Effector memory CD4-positive, alpha-beta T cell (primary cell): ENCODE measurements at places on chromosomes 4 and X.

GRCh38 chr4:29240641-29241040, 1479.5 kb upstream of the PCDH7 start:
- DNase-seq = no peak

DNA sequence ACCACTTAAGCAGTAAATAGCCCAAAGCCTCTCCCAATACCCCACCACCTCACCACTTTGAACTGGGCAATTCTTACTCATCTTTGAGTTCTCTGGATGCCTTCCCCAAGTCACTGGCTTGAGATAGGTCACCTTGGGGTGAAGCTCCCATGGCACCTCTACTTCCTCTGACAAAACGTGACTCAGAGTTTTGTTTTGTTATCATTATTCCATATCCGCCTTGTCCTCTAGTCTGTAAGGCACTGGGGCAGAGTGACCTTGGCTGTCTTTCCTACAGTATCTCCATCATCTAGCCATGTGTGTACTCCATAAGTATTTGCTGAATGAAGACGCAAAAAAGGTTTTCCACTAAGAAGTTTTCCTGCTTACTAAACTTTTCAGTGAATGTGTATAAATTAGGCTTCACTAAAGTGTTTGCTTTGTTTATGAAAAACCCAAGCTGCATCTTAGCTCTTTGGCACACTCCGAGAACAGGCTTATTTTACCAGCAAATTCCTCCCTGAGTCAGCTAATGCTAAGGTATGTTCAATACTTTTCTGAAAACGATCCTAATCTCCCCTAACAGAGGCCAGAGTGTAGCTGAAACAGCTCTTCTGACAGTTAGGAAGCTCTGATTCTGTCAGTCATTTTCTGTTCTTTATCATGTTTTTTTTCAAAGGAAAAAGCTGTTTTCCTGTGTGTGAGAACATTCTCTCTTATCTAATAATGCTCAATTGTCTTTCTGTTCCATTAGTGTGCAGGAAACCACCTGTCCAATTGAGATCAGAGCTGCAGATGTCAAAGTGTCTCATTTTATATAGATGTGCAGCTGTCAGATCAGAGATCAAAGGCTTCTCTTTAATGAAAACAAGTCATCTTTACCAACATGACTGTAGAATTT, 30.2 kb upstream of the TSPAN5 start:
- DNase-seq = no peak

DNA sequence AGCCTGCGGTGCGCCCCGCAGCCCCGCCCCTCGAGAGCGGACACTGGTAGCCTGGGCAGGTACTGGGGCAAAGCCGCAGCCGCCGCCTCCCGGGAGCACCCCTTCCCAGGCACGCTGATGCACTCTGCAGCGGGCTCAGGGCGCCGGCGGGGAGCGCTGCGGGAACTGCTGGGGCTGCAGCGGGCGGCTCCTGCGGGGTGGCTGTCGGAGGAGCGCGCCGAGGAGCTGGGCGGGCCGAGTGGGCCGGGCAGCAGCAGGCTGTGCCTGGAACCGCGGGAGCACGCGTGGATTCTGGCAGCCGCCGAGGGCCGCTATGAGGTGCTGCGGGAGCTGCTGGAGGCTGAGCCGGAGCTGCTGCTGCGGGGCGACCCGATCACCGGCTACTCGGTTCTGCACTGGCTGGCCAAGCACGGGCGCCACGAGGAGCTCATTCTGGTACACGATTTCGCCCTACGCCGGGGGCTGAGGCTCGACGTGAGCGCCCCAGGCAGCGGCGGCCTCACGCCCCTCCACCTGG, 401 bp downstream of the SOWAHD start:
- DNase-seq = peak; percentile 29

DNA sequence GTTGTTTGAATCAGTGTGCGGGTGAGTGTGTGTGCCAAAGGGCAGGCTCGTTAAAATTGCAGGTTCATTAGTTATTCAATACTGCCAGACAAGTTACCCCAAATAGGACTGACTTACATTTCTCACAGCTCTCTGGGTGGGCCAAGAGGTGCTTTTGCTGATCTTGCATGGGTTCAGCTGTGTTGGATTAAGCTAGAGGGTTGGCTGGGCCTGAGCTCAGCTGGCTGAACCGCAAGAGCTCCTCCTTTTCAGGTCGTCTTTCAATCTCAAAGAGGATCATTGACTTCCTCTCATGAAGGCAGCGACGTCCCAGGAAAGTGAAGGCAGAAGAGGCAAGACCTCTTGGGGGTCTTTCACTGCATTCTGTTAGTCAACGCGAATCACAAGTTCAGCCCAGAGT, 343.3 kb upstream of the FRG1 start:
- DNase-seq = no peak

GRCh38 chrX:38138157-38138891, 82.3 kb downstream of the SRPX start:
- no peak for DNase-seq

DNA sequence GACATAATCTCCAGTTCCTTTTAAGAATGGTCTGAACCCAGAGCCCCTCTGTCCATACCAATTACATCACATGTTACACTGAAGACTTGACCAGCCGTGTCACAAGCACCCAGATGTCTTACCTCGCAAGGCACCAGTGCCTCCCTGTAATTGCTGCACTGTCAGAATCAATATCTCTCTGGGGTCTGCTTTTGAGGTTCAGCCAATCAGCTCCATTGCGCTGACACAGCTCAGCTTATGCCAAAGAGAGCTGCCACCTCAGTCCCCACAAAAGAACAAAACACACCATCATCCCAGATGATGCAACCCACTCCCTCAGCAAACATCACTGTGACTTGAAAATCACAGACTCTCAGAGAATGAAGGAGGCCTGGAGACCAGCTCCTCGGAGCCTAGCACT, 82.5 kb upstream of the SORBS2 start:
- DNase-seq = no peak

DNA sequence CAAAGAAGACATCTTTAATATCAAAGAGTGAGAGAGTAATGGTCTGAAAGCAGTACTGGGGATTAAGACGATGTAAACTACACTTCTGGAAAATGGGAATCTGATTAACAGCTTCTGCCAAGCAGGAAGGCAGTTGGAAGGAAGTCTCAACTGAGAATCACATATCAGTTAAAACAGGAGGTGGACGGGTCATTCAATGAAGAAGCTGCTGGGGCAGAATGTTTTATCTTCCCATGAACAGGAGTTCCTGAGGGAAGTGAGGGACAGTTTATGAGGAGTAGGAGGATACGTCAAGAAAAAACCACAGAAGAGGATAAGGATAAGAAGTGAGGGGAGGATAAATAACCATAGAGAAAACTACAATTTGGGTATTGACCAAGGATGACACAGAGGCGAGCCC, 38.7 kb upstream of the MAGEA10 start:
- DNase-seq = no peak

DNA sequence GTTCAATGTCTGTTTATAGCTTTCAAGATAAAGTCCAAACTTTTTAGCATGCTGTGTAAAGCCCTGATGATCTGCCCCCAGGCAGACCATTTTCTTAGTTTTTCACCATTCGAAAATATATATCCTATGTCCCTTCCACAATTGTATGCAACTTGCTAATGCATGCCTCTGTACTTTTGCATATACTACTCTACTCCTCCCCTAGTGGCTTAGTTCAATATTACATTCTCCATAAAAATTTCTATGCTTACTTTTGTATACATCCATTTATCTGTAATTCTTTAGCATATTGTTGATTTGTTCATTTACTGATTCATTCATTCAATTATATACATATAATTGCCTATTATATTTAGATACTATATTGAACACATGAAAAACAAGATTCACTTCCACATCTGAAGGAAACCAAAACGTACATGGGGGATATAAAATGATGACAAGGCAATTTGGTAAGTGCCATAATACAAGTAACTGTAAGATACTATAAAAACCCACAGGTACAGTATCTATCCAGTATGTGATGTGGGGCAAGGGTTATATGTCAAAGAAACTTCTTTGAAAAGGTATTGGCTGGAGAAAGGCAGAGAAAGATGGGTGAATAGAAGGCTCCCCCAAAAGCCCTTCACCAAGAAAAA, 902.5 kb downstream of the FAM133A start:
- DNase-seq = no peak

DNA sequence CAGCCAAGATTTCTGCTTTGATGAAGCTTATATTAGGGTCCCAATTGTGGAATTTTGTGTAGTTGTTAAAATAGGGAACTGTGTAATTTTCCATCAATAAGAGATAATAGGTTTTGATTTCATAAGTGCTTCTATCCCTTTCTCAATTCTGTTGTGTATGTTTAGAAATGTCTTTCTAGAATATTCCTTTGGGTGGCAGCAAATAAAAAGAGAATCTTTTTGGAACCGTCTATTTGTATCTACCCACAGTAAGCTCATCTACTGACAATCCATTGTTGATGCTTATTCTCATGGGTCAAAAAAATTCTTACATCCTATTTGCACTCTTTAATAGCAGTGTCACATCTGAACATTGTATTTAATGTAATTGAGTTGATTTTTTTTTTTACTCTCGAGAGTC, 61.7 kb downstream of the TMA16 start:
- no peak for DNase-seq

DNA sequence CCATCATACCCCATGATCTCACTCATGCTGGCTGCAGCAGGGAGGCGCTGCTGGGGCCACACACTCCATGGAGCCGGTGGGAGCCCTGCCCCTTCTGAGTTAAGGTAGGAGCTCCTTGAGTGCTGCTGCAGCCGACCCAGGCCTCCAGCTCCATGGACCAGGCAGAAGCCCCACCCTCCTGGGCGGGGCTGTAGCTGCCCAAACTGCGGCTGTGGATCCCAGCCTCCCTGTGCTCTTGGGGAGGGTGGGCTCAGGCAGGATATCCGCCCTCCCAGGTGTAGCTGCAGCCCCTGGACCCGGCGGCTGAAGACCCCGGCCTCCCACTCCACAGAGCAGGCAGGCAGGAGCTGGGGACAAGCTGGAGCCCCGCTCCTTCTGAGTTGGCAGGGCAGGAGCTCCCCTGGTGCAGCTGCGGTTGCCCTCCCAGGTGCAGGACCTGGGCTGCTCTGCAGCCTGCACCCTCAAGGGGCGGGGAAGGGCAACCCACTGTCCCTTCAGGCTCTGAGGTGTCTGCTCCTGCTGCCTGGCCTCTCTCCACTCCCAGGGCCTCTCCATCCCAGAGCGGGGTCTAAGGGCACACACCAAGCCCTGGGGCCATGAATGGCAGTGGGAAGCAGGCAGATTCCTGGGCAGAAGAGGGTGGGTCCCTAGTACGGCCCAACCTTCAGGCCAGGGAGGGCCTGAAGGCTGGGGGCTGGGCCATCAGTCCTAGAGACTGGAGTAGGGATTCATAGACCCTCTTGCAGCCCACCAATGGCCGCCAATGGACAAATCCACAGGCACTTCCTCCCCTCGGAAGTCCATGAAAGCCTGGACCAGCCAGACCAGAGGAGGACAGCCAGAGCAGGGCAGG, 466.1 kb downstream of the DTHD1 start:
- no peak for DNase-seq

DNA sequence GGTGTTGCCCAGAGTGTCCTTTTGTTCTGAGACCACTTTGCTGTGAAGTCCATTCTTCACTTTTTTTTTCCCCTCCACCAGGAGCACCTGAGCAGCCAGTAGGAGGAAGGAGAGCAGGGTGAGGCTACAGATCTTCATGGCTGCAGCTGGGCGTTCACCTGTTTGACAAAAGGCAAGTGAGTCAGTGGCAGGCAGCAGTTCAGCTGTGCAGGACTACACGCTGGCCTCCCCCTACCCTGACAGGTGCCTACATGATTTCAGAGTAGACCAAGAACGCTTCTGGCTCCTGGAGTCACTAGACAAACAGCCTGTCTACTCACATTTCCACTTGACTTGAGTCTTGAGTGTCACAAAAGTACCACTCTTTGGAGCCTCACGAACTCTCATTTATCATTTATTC, 2.0 kb downstream of the FGFBP1 start:
- no peak for DNase-seq

DNA sequence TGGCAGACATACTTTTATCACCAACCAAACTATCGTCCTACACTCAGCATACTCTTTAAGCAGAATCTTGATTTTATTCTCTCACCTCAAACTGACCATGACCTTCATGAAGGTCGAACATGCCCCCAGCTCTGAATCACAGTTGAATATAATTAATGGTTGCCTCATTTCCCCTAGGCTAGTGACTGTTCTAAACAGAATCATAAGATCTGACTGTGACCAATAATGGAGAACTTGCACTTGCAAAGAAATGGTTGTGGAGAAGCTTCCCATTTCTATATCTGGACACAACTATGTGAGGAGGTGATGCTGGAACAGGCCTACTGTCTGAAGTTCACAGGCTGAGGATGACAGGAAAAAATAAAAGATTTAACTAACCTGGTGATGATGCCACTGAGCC, 85.1 kb downstream of the PDGFC start:
- DNase-seq = no peak

DNA sequence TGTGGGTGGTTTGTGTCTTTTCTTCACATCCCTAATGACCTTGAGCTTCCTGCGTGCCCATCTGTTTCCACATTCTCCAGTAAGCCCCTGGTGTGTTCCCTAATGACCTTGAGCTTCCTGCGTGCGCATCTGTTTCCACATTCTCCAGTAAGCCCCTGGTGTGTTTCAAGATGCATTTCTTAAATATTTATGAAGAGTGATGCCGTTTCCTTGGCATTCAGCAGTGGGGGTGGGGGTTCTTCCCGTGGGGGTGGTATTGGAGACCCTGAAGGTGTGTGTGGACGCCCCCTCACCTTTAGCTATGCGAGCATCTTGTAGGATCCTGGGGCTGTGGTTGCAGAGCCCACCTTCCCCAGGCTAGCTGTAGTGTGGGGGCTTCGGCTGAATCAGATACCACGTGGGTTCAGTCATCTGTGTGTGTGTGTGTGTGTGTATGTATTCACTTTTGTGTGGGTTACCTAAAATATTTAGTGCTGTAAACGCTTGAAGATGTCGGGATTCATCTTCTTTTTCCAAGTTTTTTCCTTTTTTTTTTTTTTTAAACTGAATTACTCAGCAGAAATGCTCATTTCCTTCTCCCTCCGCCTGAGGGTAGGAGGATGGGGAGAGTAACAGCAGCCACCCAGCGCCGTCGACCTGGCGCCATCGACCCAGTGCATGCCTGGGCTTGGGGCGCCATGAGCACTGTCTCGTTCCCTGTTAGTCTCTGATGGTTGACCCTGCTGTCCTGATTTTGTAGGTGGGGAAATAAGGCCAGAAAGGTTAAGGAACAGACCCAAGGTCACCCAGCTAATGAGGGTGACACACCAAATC, 9.9 kb downstream of the NSG1 start:
- DNase-seq = no peak

DNA sequence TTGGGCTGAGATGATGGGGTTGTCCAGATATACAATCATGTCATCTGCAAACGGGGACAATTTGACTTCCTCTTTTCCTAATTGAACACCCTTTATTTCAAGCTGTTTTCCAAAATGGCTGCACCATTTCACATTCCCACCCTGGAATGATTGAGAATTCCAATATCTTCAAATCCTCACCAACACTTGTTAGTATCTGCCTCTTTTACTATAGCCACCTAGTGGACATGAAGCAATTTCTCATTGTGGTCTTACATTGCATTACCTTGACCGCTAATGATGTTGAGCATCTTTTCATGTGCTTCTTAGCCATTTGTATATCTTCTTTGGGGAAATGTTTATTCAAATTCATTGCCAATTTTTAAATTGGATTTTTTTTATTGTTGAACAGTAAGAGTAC, 364.8 kb downstream of the SMARCA1 start:
- no peak for DNase-seq

- DNase-seq = no peak
These were observed 33.7 kb downstream of the ATP2B3 start for GRCh38 chrX:153551135-153551534.
